Left cardiac atrium (tissue), 4 donors: ENCODE measurements at places on chromosomes 16 and 17.

DNA sequence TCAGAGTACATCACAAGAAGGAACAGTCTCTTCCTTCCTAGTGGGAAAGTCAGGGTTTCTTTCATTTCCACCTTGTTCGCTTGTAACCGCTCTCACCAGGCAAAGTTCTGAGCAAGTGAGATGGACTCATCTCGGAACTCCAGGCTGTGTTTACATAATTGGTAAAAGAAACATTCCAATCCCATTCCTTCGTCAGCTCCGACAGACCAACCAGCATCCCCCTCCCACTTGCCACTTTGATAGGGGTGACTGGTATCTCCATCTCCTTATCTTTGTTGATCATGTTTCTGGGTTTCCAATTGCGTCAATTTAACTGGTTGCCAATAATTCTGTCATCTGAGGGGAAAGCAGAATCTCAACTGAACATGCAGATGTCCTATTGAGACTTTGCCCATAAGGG, 36.8 kb upstream of the LYRM9 start:
- no peak for DNase-seq

- no peak for DNase-seq
These were observed 58.2 kb upstream of the DLX4 start for GRCh38 chr17:49910858-49911204.

GRCh38 chr17:49390548-49391324, 23.9 kb downstream of the PHB1 start:
- no peak for DNase-seq

DNA sequence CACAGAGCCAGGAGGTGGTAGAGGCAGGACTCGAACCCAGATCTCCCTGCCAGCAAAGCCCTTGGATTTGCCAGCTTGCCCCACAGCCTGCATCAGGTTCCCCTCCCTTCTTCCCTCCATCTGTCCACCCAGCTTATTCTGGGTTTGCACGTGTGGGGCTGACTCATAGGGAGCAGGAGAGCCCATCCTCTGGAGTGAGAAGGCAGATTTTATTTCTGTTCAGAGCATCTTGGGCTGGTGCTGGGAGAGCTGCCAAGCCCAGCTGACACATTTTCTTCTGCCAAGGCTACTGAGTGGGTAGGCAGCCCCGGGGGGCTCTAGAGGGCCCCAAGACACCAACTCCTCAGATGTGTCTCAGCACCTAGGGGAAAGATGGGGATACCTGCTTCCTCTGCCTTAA, 106.3 kb upstream of the CRHR1 start:
- no peak for DNase-seq
